ENCODE measurements at places on chromosomes 12 and 14. TPM values are rescaled to one million over a fixed set of nuclear protein-coding genes. Genes with fewer than 3 reads are reported as not detected.

TCL1B gene
- total RNA-seq: not detected

AKAP5 gene
- 0.33 TPM for total RNA-seq

CACNA2D4 gene
- 0.65 TPM for total RNA-seq

GSC gene
- not detected for total RNA-seq

GALNT8 gene
- 0.33 TPM for total RNA-seq

RDH16 gene
- total RNA-seq: under 0.01 TPM
